ENCODE measurements at places on chromosomes 6 and 20. TPM values are rescaled to one million over a fixed set of nuclear protein-coding genes. Genes with fewer than 3 reads are reported as not detected.

DNA sequence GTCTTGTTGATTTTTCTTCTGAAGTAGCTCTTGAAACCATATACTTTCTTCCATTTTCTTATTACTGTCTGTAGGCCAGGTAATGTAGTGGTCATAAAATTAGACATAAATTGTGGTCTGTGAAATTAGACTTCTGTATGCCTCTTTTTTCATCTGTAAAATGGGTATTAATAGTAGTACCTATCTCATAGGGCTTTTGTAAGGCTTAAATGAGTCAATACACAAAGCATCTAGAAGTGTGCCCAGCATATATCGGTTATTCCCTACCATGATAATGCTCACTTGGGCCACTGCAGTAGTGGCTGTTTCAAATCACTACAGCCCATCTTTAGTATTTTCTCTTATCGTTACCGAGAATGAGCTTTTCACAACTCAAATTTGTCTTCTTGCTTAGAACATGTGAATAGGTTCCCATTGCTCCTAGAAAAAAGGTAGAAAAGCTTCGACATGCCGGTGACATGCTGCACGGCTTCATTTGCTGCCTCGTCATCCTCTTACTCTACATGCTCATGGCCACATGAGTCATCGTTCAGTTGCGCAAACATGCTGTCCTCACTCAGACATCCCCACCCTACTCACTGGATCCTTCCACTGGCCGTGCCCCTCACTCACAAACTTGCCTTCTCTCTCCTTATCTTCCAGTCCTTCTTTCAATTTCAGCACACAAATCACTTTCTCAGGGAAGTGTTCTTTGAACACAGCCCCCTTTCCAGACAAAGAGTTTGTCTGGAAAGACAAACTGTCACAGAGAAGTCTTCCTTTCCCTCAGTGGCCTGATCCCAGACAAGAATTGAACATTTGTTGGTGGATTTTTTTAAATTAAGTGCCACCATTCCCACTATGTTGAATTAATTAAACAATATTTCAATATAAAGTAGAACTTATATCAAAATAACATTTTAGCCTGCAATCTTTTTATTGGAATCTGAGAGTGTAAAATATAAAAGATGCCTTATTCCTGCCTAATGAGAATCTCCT, 32.2 kb upstream of the ERVFRD-1 start:
- DNase-seq = peak; percentile 97
- peak overlapping the region; percentile 91 for H3K27ac ChIP-seq
- H3K36me3 ChIP-seq = no peaks in the 10 kb centered on the region
- H3K4me1 ChIP-seq = peaks cover 52% of the 10 kb centered on the region
- H3K4me3 ChIP-seq = no peak overlapping the region

DNA sequence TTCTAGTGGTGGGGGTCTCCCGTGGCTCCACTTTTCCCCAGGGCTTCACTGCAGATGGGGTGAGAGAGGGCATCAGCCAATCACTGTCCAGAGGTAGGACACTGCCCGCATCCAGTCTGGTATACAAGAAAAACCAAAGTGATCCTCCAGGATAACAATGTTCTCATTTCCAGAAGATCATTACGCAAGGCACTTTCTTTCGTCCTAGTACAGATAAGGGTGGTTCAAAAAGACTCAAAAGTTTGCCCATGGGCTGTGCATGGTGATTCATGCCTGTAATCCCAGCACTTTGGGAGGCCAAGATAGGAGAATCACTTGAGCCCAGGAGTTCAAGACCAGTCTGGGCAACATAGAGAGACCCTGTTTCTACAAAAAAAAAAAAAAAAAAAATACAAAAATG, 16.4 kb downstream of the GMDS start:
- no peaks in the 10 kb centered on the region for H3K36me3 ChIP-seq
- H3K27ac ChIP-seq = no peak overlapping the region
- no peaks in the 10 kb centered on the region for H3K27me3 ChIP-seq
- no peak for DNase-seq
- no peak overlapping the region for H3K4me3 ChIP-seq

DNA sequence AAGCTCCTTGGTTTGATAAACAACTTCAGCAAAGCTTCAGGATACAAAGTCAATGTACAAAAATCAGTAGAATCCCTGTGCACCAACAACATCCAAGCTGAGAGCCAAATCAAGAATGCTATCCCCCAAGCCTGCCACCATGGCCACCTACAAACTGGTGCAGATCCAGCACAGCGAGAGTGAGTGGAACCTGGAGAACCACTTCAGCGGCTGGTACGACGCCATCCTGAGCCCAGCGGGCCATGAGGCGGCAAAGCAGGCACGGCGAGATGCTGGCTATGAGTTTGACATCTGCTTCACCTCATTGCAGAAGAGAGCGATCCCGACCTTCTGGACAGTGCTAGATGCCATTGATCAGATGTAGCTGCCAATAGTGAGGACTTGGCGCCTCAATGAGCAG, 170.3 kb downstream of the KHDC1L start:
- H3K36me3 ChIP-seq = no peaks in the 10 kb centered on the region
- no peaks in the 10 kb centered on the region for H3K27me3 ChIP-seq
- no peak for DNase-seq
- no peak overlapping the region for H3K4me3 ChIP-seq

GRCh38 chr6:109595998-109596397, 95.0 kb downstream of the AK9 start:
- H3K27me3 ChIP-seq = no peaks in the 10 kb centered on the region
- DNase-seq = no peak
- no peaks in the 10 kb centered on the region for H3K36me3 ChIP-seq
- H3K4me1 ChIP-seq = no peaks in the 10 kb centered on the region
- H3K27ac ChIP-seq = no peak overlapping the region

DNA sequence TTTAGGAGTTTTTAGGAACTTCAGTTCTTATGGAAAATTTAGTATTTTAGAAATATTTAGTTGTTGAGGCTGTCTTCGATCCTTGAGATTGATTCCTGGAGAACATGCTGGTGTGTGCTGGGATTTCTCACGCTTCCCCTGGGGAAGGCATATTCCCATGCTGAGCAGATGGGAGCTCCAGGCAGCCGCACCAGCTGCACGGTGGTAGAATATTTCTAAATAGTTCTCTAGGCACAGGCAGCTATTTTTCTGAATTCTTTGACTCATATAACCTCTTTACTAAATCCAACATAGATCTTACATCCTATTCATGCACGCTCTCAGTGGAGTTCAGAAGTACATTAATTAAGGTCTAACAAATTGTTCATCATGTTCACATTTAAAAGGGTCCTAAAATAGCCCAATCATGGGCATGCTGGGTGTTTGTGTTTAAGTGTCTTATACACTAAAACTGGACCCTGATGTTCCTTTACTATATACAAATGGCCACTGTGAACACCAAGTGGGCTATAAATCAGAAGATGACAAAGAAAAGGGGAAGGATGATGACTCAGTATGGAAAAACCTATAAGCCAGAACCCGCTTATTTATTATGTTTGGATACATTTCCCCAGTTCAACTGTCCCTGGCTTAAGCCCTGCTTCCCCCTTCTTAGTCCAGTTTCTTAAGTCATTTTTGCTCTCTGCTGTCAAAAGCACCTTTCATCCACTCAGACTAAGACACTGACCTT, 138.5 kb downstream of the UST start:
- no peak for DNase-seq
- peaks cover 27% of the 10 kb centered on the region for H3K4me1 ChIP-seq
- H3K27me3 ChIP-seq = no peaks in the 10 kb centered on the region
- peak overlapping the region; percentile 84 for H3K27ac ChIP-seq
- H3K36me3 ChIP-seq = no peaks in the 10 kb centered on the region

- no peaks in the 10 kb centered on the region for H3K27me3 ChIP-seq
- H3K36me3 ChIP-seq = no peaks in the 10 kb centered on the region
- H3K4me1 ChIP-seq = peaks cover 12% of the 10 kb centered on the region
- no peak overlapping the region for H3K4me3 ChIP-seq
- DNase-seq = no peak
- no peak overlapping the region for H3K27ac ChIP-seq
Measured at GRCh38 chr6:34909320-34909883, 20.3 kb downstream of the ANKS1A start.

- peaks cover 3% of the 10 kb centered on the region for H3K27me3 ChIP-seq
- H3K27ac ChIP-seq = peak overlapping the region; percentile 47
- peaks cover 12% of the 10 kb centered on the region for H3K4me1 ChIP-seq
- no peaks in the 10 kb centered on the region for H3K36me3 ChIP-seq
- no peak for DNase-seq
- H3K4me3 ChIP-seq = no peak overlapping the region
Measured at GRCh38 chr6:16947375-16948015, 154.4 kb upstream of the STMND1 start.

GRCh38 chr20:29689411-29690225, 1567.8 kb upstream of the DEFB115 start:
- no peaks in the 10 kb centered on the region for H3K36me3 ChIP-seq
- no peaks in the 10 kb centered on the region for H3K27me3 ChIP-seq
- H3K27ac ChIP-seq = no peak overlapping the region
- no peaks in the 10 kb centered on the region for H3K4me1 ChIP-seq

- H3K4me3 ChIP-seq = no peak overlapping the region
- H3K27me3 ChIP-seq = no peaks in the 10 kb centered on the region
- no peak for DNase-seq
Measured at GRCh38 chr6:143700684-143701348, 23.1 kb downstream of the PHACTR2 start.

DNA sequence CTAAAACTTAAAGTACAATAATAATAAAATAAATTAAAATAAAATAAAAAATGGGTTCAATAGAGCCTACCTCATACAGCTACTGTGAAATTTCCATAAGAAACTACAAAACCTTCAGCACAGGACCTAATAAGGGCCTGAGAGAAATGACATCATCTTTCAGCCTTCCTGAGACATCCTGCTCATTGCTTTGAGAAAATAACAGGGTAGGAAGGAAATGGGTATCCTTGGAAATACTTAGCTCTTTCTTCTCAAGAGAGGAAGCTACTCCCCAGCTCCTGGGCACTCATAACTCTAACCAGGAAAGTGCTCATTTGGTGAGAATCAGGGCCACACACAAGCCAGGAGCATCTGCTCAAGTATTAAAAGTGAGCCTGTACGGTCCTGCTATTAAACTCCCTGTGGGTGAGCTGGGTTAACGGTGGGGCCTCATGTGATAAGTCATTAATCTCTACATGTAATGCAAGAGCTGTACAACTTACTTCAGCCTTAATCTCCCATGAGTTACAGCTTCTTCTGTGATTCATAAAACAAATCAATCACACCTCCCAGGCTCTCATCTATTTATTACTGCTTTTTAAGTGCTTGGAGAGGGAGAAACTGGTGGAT, 141.4 kb downstream of the MAFB start:
- H3K27ac ChIP-seq = no peak overlapping the region
- no peak for DNase-seq
- H3K27me3 ChIP-seq = no peaks in the 10 kb centered on the region

Gene SYCP2
- 0.12 TPM for polyA plus RNA-seq

Gene HEBP2
- polyA plus RNA-seq = 13.2 TPM

DNA sequence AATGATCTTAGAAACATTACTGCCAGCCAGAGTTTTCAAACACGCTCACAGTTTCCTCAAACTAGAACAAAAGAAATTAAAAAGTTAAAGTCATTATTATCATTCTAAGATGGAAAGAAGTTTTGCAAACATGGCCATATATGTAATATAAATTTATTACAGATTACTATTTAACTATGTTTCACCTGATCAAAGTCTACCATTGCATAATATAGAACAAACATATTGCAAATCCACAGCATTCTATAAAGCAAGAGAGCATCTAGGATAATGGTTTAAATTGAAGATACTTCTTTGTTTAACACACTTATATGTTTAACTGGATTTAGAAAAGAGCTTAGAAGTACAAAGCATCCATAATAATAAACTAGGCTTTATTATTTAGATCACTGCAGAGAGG, 26.2 kb upstream of the DCBLD1 start:
- no peak overlapping the region for H3K4me3 ChIP-seq
- H3K27ac ChIP-seq = no peak overlapping the region

DNA sequence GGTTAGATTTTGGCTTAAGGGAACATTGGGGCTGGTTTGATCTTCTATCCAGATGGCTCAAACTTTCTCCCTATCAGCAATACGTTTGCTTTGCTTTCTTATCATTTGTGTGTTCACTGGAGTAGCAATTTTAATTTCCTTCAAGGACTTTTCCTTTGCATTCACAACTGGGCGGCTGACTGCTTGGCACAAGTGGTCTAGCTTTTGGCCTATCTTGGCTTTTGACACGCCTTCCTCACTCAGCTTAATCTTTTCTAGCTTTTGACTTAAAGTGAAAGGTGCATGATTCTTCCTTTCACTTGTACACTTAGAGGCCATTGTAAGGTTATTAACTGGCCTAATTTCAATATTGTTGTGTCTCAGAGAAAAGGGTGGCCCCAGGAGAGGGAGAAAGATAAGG, 254.9 kb downstream of the PLCB1 start:
- no peaks in the 10 kb centered on the region for H3K4me1 ChIP-seq
- H3K27me3 ChIP-seq = no peaks in the 10 kb centered on the region
- H3K4me3 ChIP-seq = no peak overlapping the region
- DNase-seq = no peak

Gene STMND1
- polyA plus RNA-seq = not detected

DNA sequence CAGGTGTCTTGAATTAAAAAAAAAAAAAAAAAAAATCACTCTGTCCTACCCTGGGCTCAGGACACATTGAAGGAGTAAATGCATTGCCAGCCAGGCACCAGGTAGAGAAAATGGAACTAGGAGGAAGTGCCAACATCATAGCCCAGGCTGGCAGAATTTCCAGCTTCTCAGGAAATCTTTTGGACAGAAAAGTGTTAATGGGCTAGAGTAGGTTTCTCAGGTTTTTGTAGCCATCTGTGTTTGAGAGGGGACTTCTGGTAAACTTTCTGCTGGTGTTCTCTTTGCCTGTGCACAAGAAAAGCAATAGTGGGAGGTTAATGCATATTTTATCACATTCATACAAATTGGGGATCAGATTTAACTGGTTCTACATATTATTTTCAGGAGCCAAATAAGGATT, 678.3 kb upstream of the NRSN1 start:
- H3K27me3 ChIP-seq = no peaks in the 10 kb centered on the region
- no peaks in the 10 kb centered on the region for H3K4me1 ChIP-seq
- H3K4me3 ChIP-seq = no peak overlapping the region
- DNase-seq = no peak

DNA sequence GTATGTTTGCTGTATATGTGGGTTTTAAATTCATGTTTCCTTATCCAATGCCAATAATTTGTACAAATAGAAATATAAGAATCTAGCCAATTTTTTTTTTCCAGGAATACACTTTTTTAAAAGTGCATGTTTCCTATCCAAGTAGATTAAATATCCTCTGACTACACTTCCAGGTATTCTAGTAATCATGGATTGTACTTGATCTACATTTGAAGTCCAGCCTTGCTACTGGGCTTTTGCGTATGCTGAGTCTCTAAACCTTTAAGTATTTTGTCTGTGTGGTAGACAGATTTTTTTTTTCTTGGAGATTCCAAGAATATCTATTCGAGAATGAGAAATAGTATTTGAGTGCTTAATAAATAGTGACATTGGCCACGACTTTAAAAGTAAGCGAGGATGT, 188.3 kb downstream of the SASH1 start:
- H3K4me1 ChIP-seq = peaks cover 4% of the 10 kb centered on the region
- peaks cover 10% of the 10 kb centered on the region for H3K36me3 ChIP-seq
- DNase-seq = no peak
- H3K27ac ChIP-seq = no peak overlapping the region
- no peaks in the 10 kb centered on the region for H3K27me3 ChIP-seq
- H3K4me3 ChIP-seq = no peak overlapping the region

GRCh38 chr6:52603000-52603795, 26.3 kb upstream of the TRAM2 start:
- H3K27me3 ChIP-seq = no peaks in the 10 kb centered on the region
- DNase-seq = no peak
- no peak overlapping the region for H3K27ac ChIP-seq
- H3K4me1 ChIP-seq = peaks cover under 1% of the 10 kb centered on the region
- no peak overlapping the region for H3K4me3 ChIP-seq

Gene EPB41L1
- polyA plus RNA-seq = 1.8 TPM
